Activated naive CD4-positive, alpha-beta T cell treated with anti-CD3 and anti-CD28 coated beads, Interleukin-2, amount 10 ng/mL, durations not matched to agents 7 days and 5 days (primary cell): ENCODE measurements at places on chromosomes 3 and 15.

DNA sequence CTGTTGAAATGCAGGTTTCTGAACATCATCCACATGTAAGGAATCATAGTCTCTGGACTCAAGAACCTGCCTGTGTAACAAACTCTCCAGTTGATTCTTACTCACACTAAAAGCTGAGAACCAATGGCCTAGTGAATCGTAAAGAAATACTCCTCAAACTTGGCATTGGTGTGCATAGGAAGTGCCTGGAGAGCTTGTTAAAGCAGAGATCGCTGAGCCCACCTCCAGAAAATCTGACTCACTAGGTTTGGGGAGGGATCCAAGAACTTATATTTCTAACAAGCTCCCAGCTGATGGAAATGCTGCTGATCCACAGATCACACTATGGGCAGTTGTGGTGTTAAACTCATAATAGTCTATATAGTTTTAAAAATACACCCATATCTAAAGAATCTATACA lies 55.8 kb upstream of the LMCD1 start:
- DNase-seq, result no peak

- no peak for DNase-seq
These were observed 80.7 kb downstream of the ADAMTS9 start for GRCh38 chr3:64607032-64607551.

GRCh38 chr3:127233371-127233770 lies 40.4 kb downstream of the PRR23E start:
- DNase-seq, result peak; percentile 35

GRCh38 chr15:61216519-61216918 lies 12.6 kb downstream of the RORA start:
- no peak for DNase-seq

- no peak for DNase-seq
These were observed 292.5 kb upstream of the SATB1 start for GRCh38 chr3:18717598-18717997.

GRCh38 chr15:39270934-39271333 lies 309.9 kb upstream of the THBS1 start:
- no peak for DNase-seq

DNA sequence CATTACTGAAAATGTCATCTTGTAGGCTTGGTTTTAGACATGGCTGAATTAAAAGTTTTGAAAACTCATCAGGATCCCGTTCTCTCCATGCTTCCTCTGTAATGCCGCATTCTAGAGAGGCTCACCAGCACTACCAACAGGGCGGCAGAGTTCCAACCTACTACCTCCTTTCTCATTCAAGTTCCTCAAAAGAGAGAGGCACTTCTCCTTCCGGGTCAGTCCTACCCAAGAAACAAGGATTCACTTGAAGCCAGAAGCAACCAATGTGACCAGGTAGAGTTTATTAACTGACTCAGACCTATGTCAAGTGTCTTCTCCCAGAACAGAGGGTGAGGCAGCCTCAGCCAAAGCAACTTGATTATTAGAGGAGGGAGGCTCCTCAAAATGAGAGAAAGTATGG lies 59.8 kb upstream of the GYG1 start:
- DNase-seq, result no peak

DNA sequence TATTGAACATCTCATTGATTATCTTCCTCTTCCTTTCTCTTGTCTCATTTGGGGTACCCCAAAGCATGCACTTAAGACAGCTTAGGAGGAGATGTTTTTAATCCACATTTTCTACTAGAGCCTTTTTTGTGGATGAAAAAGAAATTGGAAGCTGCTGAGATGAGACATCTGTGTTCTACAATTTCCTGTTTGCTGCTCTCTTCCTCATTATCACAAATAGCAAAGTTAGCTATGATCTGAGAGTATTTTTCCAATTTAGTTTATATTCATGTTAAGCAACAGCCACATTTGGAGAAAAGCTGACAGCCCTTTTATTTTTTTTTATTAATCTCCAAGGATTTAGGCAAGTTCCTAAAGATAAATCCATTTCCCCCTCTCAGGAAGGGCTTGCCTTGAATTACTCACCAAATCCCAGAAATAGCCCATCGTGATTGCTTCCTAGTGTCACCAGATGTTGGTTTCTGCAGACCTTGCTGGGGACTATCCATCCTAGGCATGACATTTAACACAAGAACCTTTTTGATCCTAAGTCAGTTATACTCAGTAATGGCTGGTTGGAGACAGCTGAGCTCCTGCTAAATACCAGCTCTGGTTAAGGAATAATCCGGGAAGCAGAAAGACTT lies 70.8 kb upstream of the FILIP1L start:
- DNase-seq, result no peak

- DNase-seq, result no peak
These were observed 8.1 kb upstream of the DLG1 start for GRCh38 chr3:197306374-197307086.

GRCh38 chr15:77034695-77035489 lies 36.0 kb downstream of the TSPAN3 start:
- peak; percentile 20 for DNase-seq

DNA sequence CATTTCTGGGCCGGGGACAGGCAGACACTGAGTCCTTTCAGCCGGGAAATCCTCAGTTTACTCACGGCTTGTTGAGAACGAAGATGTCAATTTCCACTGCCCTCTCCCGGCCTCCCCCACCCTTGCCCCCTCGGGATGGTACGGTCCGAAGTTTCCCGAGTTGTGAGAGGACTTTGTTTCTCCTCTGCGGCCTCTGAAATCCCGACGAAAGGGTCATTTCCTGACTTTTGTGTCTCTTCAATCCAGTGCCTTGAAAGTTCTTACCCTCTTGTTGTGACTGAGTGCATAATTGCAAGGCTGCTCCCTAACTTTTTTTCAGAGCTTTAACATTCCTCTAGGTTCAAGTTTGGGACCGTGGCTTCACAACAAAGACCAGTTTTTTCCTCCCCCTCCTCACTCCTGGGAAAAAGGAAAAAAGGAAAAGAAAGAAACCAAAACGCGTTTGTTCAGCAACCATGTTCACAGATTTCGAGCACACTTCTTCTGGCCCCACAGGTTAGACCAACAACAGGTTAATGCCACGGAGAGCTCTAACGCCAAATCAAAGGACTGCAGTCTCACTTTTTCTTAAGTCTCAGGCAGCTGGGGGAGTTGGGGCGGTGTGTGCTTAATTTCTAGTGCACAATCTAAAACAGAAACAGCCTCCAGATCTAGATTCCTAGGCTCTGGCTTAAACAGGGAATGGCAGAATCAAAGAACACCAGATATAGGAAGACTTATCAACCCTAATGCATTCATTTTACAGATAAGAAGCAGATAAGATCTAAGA lies 138.9 kb downstream of the TMCO5A start:
- no peak for DNase-seq

- DNase-seq, result no peak
These were observed 5.2 kb downstream of the PRSS50 start for GRCh38 chr3:46712191-46713049.

DNA sequence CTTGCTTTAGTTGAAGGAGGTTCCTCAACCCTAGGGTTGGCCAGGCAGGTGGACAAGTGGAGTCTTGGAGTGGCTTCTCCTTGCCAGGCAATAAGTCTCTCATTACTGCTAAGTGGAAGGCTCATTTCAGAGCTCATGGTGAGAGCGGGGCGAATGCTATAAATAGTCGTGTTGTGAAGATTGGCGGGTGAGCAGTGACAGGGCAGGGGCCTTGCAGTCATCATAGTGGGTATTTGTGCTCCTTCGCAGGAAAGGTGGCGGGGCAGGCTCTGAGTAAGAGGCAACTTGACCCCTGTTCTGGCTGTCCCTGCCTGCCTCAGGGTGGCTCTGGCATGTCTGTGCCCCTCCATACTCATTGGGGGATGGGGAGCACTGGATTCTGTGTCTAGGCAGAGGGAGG lies 8.7 kb upstream of the GRM2 start:
- DNase-seq, result no peak

- DNase-seq, result no peak
These were observed 249.9 kb upstream of the CTDSPL start for GRCh38 chr3:37611771-37612170.

DNA sequence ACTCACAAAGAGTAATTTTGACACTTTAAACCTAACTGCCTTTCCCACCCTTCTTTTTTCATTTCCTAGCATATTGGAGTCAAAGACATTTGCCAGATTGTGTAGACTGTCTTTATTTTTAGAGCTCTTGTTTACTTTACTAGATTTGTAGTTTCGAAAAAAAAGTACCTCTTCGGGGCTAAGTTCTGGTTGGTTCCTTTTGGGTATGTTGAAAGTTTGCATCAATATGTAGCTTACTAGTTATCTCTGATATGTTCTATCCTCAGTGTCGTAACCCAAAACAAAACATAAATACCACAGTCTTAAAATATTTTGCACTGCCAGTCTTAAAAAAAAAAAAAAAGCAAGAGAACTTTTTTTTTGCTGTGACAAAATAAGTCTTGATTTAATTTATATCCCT lies 52.2 kb downstream of the REC114 start:
- no peak for DNase-seq

- no peak for DNase-seq
These were observed 32.4 kb downstream of the KLHL18 start for GRCh38 chr3:47315069-47315647.

DNA sequence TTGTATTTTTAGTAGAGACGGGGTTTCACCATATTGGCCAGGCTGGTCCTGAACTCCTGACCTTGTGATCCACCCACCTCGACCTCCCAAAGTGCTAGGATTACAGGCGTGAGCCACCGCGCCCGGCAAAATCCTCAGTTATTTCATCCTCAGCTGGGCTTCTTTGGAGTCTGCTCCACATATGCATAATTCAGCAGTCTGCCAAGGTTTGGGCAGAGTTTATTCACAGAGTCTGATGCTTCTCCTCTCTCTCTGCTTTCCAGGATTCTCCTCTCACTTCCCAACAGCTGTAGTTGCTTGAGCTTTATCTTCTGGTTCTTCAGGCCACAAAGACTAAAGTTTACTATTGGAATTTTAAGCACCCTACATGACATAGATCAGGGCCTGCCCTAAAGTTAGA lies 8.2 kb downstream of the ZNF106 start:
- no peak for DNase-seq

GRCh38 chr3:194100856-194101390 lies 35.0 kb upstream of the HES1 start:
- no peak for DNase-seq

DNA sequence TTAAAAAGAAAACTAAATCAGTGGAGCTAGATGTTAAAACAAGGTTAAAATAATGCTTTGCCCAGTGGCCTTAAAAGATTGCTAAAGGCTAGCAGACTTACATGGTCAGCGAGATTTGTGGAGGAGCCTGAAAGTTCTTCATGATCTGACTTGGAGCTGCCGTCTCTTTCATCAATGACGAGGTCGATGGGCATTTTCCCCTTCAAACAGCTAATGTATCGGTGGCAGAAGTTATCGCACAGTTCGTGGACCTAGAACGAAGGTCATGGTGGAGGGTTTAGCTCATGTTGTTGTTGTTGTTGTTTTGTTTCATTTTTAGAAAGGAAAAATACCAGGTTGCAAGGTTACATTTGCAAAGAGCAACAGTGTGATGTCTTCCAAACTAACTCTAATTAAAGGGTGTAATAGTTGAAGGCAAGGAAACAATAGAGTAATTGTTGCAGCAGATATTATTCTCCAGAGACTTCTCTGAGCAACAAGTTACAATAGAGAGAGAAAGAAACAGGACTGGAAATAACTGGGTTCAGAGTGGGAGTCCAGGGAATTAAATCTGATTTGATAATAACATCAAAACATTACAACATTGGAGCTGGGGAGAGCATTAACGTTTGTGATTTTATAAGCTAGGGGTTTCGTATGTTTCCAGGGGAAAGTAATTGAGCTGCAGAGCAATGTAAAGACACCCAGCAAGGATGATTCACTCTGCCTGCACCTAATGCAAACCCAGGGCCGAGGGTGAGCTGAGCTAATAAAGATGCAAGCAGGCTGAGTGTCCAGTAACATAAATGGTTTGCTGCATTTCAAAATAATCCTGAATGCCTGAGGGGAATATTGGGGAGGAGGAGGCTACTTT lies 6.6 kb downstream of the MEIS2 start:
- DNase-seq, result no peak

DNA sequence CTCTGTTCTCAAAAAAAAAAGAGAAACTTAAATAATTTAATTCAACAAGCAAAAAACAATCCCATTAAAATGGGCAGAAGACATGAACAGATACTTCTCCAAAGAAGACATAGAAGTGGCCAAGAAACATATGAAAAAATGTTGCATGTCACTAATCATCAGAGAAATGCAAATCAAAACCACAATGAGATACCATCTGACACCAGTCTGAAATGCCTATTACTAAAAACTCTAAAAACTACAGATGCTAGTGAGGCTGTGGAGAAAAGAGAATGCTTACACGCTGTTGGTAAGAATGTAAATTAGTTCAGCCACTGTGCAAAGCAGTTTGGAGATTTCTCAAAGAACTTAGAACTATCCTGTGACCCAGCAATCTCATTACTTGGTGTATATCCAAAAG lies 382.9 kb downstream of the OTOL1 start:
- no peak for DNase-seq

GRCh38 chr3:160784853-160785252 lies 28.8 kb downstream of the PPM1L start:
- DNase-seq, result no peak

DNA sequence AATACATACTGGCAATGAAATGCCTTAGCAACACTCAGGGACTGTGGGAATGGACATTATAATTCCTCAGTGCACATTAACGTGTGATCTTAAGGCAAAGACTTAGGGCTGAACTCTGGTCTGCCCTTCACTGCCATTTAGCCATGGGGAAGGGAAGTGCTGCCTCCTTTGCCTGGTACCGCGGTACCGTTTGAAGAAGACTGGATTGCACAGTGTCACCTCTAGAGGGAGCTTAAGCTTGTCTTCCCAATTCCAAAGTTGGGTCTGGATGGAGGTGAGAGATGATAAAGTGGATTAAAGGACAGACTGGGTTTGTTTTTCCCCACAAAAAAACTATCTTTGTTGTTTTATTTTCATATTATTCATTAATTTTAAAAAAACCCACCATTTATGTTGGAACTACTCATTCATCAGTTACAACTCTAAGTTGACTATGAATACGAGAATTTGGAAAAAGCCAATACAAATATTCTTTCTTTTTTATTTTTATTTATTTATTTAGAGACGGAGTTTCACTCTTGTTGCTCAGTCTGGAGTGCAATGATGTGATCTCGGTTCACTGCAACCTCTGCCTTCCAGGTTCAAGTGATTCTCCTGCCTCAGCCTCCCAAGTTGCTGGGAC lies 60.0 kb upstream of the SYN2 start:
- no peak for DNase-seq

- no peak for DNase-seq
These were observed 13.8 kb upstream of the NMNAT3 start for GRCh38 chr3:139691619-139692018.

DNA sequence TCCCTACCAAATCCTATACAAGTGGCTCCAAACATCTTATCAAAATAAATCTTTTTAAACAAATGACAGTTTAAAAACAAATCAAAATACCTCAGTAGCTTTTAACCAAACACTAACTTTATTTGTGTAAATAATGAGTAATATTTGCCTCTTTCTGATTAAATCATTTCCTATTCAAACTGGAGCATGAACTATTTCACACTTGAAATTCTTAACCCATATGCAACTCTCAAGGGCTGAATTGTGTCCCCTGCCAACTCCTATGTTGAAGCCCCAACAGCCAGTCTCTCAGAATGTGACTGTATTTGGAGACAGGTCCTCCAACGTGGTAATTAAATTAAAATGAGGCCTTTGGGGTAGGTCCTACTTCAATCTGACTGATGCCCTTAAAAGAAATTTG lies 55.9 kb upstream of the MCTP2 start:
- DNase-seq, result no peak
